ENCODE measurements at places on chromosomes 5 and 9. TPM values are rescaled to one million over a fixed set of nuclear protein-coding genes. Genes with fewer than 3 reads are reported as not detected.

Gene CRHBP
- not detected for total RNA-seq

Gene CCDC152
- 6.9 TPM for total RNA-seq

- peaks cover 18% of the 10 kb centered on the region for H3K27me3 ChIP-seq
- H3K36me3 ChIP-seq: no peaks in the 10 kb centered on the region
- peaks cover 16% of the 10 kb centered on the region for H3K4me1 ChIP-seq
- peak within 1 kb of the TSS; percentile 60 for H3K27ac ChIP-seq
Observed at GRCh38 chr9:111525056-111525977, at the start of gene ZNF483. Gene ZNF483 (plus strand): TSS chr9:111525179. CDS start chr9:111527396, 2,217 bp downstream.

DNA sequence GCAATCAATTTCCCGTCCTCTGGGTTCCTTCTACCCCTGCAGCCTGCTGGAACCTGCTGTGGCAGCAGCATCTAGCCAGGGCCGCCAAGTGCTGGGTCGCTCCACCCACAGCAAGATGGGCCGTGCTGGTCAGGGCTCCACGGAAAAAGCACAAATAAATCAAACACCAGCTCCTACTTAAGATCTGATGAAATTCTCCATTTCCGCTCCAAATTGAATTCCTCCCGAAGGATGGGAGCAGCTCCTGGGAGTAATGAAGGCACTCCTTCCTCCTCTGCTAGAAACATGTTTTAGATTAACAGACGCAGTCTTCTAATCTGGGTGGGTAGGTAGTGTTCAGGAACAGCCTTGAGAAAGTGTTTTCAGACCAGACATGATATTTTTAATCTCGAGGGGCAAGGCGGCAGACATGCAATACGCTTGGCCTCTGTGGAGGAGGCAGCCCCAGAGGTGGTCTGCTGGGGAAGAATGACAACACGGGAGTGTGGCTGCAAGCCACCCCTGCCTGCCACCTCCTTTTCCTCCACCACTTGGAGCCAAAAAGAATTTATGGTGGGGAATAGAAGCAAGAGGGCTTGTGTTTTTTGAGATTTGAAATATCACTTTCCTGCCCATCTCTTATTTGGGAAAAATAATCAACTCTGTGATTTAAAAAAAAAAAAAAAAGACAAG is 194.1 kb downstream of the AOPEP start:
- no peaks in the 10 kb centered on the region for H3K27me3 ChIP-seq
- H3K4me1 ChIP-seq: peaks cover 3% of the 10 kb centered on the region
- H3K27ac ChIP-seq: no peak overlapping the region
- DNase-seq: no peak
- no peak overlapping the region for H3K4me3 ChIP-seq

- no peak for DNase-seq
- H3K4me3 ChIP-seq: no peak overlapping the region
- no peaks in the 10 kb centered on the region for H3K36me3 ChIP-seq
- peaks cover 3% of the 10 kb centered on the region for H3K27me3 ChIP-seq
- peaks cover 3% of the 10 kb centered on the region for H3K4me1 ChIP-seq
- no peak overlapping the region for H3K27ac ChIP-seq
Observed at GRCh38 chr5:107464876-107465275, 205.9 kb downstream of the EFNA5 start.

DNA sequence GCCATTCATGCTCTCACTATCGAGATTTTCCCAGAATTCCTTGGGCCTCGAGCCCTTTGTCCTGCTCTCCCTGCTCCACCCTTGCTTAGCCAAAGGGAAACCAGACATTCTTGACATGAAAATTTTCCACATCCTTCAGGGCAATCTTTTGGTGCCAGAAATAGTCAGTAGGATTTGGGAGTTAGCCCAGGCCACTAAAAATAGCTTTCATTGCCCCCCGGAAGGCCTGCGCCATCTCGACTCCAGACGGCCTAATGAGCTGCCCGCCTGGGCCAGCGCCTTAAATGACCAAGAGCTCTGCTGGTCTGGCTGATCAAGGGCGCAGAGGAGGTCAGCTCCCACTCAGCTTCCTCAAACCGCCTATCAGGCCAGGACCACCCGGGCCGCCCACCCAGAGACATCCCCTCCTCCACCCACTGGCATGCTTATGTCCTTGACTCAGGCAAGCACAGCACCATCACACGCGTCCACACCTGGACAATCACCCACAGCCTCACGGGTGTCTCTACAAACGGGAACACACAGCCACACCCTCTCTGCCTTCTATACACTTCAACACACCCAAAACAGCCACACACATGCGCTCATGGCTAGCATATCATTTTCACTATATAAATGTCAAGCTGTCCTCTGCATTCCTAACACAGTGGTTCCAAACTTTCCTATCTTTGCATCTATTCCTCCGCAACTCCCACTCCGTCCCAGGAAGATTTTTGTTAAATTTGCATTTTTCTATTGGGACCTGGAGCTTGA is 20.9 kb downstream of the DUSP1 start:
- no peaks in the 10 kb centered on the region for H3K27me3 ChIP-seq
- H3K36me3 ChIP-seq: no peaks in the 10 kb centered on the region
- H3K27ac ChIP-seq: no peak overlapping the region
- no peak overlapping the region for H3K4me3 ChIP-seq
- no peak for DNase-seq

- H3K36me3 ChIP-seq: no peaks in the 10 kb centered on the region
- no peaks in the 10 kb centered on the region for H3K4me1 ChIP-seq
- no peaks in the 10 kb centered on the region for H3K27me3 ChIP-seq
- H3K27ac ChIP-seq: no peak overlapping the region
Observed at GRCh38 chr5:82911910-82912309, 165.3 kb downstream of the TMEM167A start.

- H3K4me3 ChIP-seq: peak within 1 kb of the TSS; percentile 71
- H3K27me3 ChIP-seq: peaks cover 58% of the 10 kb centered on the region
- no peaks in the 10 kb centered on the region for H3K36me3 ChIP-seq
- no peak for DNase-seq
Observed at GRCh38 chr5:75052192-75053053, at the start of gene GCNT4. Gene GCNT4 (minus strand): TSS chr5:75052558. CDS start chr5:75030037, 22,521 bp downstream.

DNA sequence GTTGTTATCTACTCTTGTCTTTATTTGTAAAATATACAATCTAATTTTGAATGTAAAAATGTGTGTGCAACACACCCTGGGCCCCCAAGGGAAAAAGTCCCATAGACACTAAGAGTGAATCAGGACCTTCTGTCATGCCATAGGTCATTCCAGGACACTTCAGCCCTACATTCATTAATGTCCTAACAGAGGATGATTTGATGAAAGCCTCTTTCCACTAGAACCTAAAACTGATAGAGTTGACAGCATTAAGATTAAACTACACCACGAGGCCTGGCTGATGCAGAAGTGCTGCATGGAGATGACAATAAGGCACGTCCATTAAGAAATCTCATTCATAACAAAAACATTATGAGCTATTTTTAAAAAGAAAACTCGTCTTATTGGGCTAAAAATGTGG is 46.2 kb downstream of the FRMD3 start:
- H3K4me3 ChIP-seq: no peak overlapping the region
- no peaks in the 10 kb centered on the region for H3K36me3 ChIP-seq
- no peaks in the 10 kb centered on the region for H3K4me1 ChIP-seq
- no peak overlapping the region for H3K27ac ChIP-seq
- H3K27me3 ChIP-seq: peaks cover 12% of the 10 kb centered on the region

GRCh38 chr5:174777111-174777510 is 52.7 kb downstream of the MSX2 start:
- H3K27ac ChIP-seq: no peak overlapping the region
- H3K4me3 ChIP-seq: no peak overlapping the region
- no peaks in the 10 kb centered on the region for H3K27me3 ChIP-seq

GRCh38 chr9:115195912-115196311 is 78.0 kb upstream of the TNC start:
- no peaks in the 10 kb centered on the region for H3K27me3 ChIP-seq
- no peaks in the 10 kb centered on the region for H3K36me3 ChIP-seq
- no peak overlapping the region for H3K4me3 ChIP-seq
- H3K27ac ChIP-seq: no peak overlapping the region
- peaks cover 22% of the 10 kb centered on the region for H3K4me1 ChIP-seq
- no peak for DNase-seq

DNA sequence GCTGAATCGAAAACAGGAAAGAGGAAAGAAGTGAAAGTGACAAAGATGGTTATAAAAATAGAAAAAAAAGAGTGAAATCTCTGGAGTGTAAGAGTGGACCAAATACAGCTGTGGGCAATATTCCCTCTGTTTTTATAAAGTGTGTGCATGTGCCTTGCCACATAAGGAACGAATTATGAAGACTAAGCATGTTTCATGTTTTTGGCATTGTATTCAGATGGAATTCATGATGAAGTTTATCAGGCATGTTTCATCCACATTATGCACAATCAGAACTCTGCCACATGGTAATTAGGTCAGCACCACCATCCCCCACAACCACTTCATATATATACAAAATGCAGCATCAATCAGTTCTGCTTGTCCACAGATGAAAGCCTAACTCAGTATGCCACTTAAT is 348.0 kb downstream of the ZNF608 start:
- H3K27ac ChIP-seq: no peak overlapping the region
- no peak overlapping the region for H3K4me3 ChIP-seq
- DNase-seq: no peak
- H3K36me3 ChIP-seq: no peaks in the 10 kb centered on the region

DNA sequence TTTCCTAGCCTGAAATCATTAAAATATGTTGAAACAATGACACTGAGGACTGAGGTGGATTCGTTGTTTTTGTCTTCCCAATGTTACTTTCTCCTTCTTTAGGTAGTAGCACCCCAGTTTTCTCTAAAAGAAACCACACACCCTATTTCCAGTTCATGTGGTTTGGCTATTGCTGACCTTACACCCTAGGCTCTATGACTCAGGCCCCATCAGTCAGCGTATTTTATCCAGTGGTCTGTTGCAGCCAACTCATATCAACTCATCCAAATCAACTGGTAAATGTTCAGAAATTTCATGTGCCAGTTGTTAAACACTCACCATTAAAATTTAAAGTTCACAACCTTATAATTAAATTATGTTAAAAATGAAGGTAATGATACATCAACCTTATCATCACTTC is 44.6 kb upstream of the NFIB start:
- no peak overlapping the region for H3K4me3 ChIP-seq
- no peaks in the 10 kb centered on the region for H3K36me3 ChIP-seq
- peaks cover 10% of the 10 kb centered on the region for H3K27me3 ChIP-seq
- no peaks in the 10 kb centered on the region for H3K4me1 ChIP-seq
- H3K27ac ChIP-seq: no peak overlapping the region

- H3K4me1 ChIP-seq: peaks cover 69% of the 10 kb centered on the region
- DNase-seq: no peak
Observed at GRCh38 chr9:27442464-27442863, 81.6 kb upstream of the IFNK start.

All from activated B cell treated with CpG ODN at 0.5 μM for 24 hours (primary cell).